ENCODE measurements at places on chromosomes 3 and 15.

- no peak for DNase-seq
Observed at GRCh38 chr3:2920103-2920502, 190.1 kb downstream of the IL5RA start.

GRCh38 chr3:55538158-55538557 is 51.1 kb upstream of the WNT5A start:
- DNase-seq, result no peak

DNA sequence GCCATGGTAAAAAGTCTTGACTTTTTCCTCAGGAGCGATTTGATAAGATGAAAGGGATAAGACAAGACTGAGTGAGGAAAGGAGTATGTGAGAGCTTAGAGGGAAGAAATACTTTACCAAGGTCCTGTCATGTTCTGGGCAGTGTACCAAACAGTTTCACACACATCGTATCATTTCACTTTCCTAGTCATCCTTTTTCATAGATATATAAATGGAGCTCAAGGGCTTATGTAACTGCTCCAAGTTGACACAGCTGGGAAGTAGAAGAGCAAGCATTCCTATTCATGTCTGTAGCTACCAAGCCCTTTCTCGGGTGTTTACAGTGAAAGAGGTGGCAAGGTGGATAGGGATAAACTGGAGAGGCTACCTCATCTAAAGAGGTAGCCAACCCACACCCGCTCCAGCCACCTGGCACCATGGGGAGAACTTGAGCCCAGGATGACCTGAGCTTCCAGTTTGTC is 57.4 kb downstream of the MRPS25 start:
- no peak for DNase-seq

- DNase-seq, result no peak
Observed at GRCh38 chr3:13487403-13487802, 7.3 kb downstream of the HDAC11 start.

DNA sequence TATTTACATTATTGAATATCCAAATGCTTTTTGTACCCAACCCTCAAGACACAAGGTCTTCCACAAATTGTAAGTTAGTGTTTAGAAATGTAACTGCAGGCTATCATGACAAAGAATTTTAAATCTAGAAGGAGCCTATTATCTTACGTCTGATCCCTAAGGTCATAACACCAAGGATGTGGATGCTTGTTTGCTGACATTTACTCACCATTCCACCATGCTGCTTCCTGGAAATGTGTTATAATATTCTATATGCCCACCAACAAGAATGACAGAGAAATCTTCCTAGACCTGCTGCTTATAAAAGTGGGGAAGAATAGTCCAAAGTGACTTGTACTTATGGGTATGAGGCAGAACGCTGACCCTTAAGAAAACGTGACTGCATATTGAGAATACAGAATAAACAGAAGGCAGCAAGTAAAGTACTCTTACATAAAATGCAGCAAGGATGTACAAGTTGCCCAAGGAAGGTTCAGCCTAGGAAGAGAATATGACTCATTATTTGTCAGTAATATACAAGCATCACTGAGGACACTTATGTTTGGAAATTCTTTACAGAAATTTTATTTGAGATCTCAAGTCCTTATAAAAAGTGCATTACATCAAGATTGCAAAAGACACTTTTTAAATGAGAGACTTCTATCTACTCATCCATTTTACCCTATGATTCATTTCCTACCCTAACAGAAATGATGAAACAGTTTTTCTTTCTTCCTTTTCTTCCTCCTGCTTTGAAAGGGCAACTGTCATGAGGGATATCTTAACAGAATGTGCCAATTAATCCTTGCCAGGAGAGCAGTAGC is 59.6 kb downstream of the ESYT3 start:
- no peak for DNase-seq

DNA sequence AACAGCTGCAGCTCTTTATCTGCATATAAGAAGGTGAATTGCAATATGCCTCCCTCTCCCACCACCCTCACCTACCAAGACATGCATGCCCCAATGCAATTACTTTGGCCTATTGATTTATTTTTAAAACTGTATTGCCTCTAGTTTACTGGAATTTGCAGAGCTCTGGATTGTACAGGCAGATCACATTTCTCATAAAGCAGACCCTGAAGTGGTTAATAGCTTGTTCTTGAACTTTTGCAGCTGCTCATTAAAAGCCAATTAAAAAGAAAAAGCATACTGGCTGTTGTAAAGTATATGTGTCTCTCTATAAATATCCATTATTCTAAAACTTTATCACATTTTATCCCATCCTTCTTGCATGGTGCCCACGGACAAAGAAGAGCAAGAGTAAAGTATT is 221.5 kb upstream of the TOPAZ1 start:
- no peak for DNase-seq
